Activated T-helper 1 cell treated with anti-CD3 and anti-CD28 coated beads, Interleukin-12 subunit alpha, Interleukin-12 subunit beta, Interleukin-2, Interleukin-4 antibody, amounts not matched to agents 30 ng/mL and 10 ng/mL and 1 ng/mL, durations not matched to agents 14 hours and 24 hours and 36 hours (primary cell): ENCODE measurements at places on chromosomes 2 and 18. TPM values are rescaled to one million over a fixed set of nuclear protein-coding genes. Genes with fewer than 3 reads are reported as not detected.

- no peak overlapping the region for H3K4me3 ChIP-seq
- no peaks in the 10 kb centered on the region for H3K27me3 ChIP-seq
- no peak overlapping the region for H3K27ac ChIP-seq
- no peak for DNase-seq
- H3K36me3 ChIP-seq = peaks cover 9% of the 10 kb centered on the region
- no peaks in the 10 kb centered on the region for H3K4me1 ChIP-seq
Measured at GRCh38 chr2:232211743-232212686, 166.5 kb upstream of the ALPP start.

- H3K4me3 ChIP-seq = no peak overlapping the region
- H3K4me1 ChIP-seq = no peaks in the 10 kb centered on the region
- no peak for DNase-seq
- peaks cover 6% of the 10 kb centered on the region for H3K27me3 ChIP-seq
- H3K36me3 ChIP-seq = no peaks in the 10 kb centered on the region
- no peak overlapping the region for H3K27ac ChIP-seq
Measured at GRCh38 chr2:111990856-111991255, 64.2 kb upstream of the TMEM87B start.

DNA sequence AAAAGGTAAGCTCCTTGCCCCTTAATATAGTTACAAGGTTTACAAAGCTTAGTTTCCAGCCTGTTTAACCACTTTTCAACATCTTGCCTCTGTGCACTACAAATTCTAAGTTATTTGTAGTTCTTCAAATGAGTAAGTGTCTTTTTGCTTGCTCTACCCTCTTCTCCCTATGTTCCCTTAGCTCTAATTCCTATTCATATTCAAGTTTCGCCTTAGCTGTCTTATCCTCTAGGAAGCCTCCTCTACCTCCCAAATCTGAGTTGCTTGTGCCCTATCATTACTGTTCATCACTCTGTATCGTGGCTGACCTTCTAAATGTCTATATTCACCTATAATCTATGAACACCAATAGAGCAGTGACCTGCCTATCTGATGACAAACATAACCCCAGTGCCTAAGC is 25.3 kb downstream of the NRXN1 start:
- H3K27ac ChIP-seq = no peak overlapping the region
- no peaks in the 10 kb centered on the region for H3K4me1 ChIP-seq
- no peaks in the 10 kb centered on the region for H3K36me3 ChIP-seq
- H3K27me3 ChIP-seq = no peaks in the 10 kb centered on the region
- DNase-seq = no peak

DNA sequence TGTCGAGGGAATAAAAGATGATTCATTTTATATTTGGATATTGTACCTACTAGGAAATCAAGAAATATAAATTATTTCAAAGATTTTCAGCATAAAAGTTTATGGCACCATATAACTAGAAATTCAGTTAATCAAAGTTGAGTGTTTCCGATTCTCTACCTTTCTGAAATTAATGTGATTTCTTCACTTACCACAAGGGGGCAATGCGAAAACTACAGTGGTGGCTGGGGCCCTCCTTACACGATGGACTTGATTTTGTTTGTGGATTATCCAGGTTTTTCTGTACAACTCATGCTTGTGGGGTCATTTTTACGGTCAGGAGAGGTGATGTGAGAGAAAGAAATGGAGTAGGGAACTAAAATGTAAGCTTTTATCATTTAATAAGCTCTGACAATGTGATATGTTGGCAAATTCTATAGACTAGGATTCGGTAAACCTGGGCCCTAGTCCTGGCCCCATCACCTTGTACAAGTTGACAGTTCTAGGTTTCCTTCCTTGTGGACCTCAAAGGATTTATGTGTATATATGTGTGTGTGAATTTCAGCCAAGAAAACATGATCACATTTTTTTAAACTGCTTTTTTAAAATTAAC is 47.6 kb downstream of the G6PC2 start:
- no peak overlapping the region for H3K4me3 ChIP-seq
- H3K4me1 ChIP-seq = no peaks in the 10 kb centered on the region
- H3K27ac ChIP-seq = no peak overlapping the region
- DNase-seq = no peak
- no peaks in the 10 kb centered on the region for H3K36me3 ChIP-seq
- H3K27me3 ChIP-seq = peaks cover 45% of the 10 kb centered on the region

DNA sequence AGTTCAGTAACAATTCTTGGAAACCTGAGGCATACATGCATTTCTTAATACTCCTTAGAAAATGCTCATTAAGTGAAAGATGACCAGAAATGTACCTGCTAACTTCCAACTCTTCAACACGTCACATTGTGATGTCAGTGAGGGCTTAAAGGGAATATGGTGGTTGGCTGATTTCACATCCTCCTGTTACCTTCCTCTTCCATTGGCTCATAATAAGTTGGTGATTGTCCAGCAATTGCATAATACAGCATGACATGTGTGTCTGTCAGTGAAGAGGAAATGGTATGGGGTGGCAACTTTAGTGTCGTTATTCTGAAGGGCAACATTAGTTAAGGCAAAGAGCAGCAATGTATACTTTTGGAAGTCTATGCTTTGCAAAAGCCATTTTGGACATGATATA is 26.0 kb downstream of the PLEK start:
- no peak overlapping the region for H3K4me3 ChIP-seq
- peaks cover 9% of the 10 kb centered on the region for H3K27me3 ChIP-seq
- H3K4me1 ChIP-seq = peaks cover 36% of the 10 kb centered on the region
- DNase-seq = no peak
- H3K36me3 ChIP-seq = peaks cover 12% of the 10 kb centered on the region

GRCh38 chr18:11040823-11041656 is 108.3 kb downstream of the PIEZO2 start:
- peaks cover 13% of the 10 kb centered on the region for H3K27me3 ChIP-seq
- no peaks in the 10 kb centered on the region for H3K36me3 ChIP-seq
- H3K4me3 ChIP-seq = no peak overlapping the region
- H3K4me1 ChIP-seq = no peaks in the 10 kb centered on the region
- DNase-seq = peak; percentile 3
- no peak overlapping the region for H3K27ac ChIP-seq

DNA sequence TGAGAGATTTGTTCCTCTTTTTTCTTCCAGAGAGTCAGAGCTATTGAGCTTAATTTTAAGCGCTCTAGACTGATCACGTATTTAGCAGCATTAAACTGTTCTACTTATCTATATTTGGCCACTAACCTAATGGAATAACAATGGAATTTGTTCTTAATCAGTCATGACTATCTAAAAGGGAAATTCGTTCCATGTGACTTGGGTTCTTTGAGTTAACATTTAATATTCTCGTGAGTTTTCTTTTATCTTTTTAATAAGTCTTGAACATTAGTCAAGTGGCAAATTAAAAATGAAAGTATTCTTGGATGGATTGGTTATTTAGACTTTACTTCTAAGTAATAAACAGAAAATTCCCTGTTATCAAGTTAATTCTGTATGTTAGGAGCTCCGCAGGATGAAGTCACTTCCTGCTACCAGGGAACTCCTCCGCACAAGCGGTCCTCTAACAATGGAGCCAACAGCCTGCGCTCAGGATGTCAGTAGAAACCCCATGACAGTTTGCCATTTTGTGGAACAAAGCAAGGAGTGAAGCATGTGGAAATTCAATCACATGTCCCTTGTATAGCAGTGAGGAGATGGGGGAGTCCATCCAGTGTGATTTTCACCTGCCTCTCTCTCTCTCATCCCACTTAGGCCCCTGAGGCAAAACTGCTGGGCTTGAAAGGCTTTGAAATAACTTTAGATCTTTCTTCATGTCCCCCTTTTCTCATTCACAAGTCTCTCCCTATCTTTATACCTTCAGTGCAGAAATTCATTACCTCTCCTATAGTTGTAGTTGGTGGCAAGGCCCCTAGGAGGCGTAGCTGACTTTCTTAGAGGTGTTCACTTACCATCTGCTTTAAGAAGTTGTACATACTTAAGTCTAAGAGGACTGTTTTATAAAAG is 138.1 kb downstream of the WDR7 start:
- no peaks in the 10 kb centered on the region for H3K27me3 ChIP-seq
- no peak overlapping the region for H3K4me3 ChIP-seq
- H3K4me1 ChIP-seq = no peaks in the 10 kb centered on the region
- H3K36me3 ChIP-seq = peaks cover 2% of the 10 kb centered on the region

- H3K27ac ChIP-seq = no peak overlapping the region
- no peak overlapping the region for H3K4me3 ChIP-seq
- H3K36me3 ChIP-seq = no peaks in the 10 kb centered on the region
- H3K4me1 ChIP-seq = no peaks in the 10 kb centered on the region
- no peaks in the 10 kb centered on the region for H3K27me3 ChIP-seq
Measured at GRCh38 chr18:55546851-55547704, 40.9 kb downstream of the TCF4 start.

- no peak for DNase-seq
- H3K27ac ChIP-seq = no peak overlapping the region
- no peak overlapping the region for H3K4me3 ChIP-seq
- H3K36me3 ChIP-seq = no peaks in the 10 kb centered on the region
Measured at GRCh38 chr2:233817995-233818638, 36.2 kb downstream of the HJURP start.

DNA sequence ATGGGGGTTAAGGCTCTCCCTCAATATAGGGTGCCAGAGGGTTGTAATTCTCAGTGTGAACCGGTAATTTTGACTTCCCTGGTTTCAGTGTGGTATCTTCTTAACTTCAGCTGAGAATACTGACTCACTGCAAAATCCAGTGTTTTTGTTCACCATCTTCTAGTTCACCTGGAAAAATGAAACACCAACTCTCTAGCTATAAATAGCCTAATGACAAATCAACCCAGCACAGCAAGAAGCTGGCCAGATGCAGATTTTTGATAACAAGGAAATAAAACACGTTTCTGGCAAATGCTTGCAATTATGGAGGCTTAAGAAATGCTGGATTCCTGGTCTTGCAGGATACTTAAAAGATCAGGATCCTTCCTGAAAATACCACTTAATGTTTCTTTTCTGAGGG is 192.3 kb downstream of the CLIP4 start:
- H3K4me3 ChIP-seq = no peak overlapping the region
- peaks cover 27% of the 10 kb centered on the region for H3K27me3 ChIP-seq
- H3K27ac ChIP-seq = no peak overlapping the region
- no peak for DNase-seq

GRCh38 chr2:14297906-14298305 is 334.6 kb upstream of the LRATD1 start:
- no peak overlapping the region for H3K4me3 ChIP-seq
- no peak for DNase-seq
- H3K27me3 ChIP-seq = no peaks in the 10 kb centered on the region

- H3K36me3 ChIP-seq = no peaks in the 10 kb centered on the region
- DNase-seq = peak; percentile 42
- no peak overlapping the region for H3K27ac ChIP-seq
Measured at GRCh38 chr2:104872866-104873688, 19.2 kb downstream of the POU3F3 start.

- H3K36me3 ChIP-seq = no peaks in the 10 kb centered on the region
- H3K27me3 ChIP-seq = no peaks in the 10 kb centered on the region
- no peak for DNase-seq
- H3K27ac ChIP-seq = no peak overlapping the region
- H3K4me3 ChIP-seq = no peak overlapping the region
Measured at GRCh38 chr2:30367232-30368070, 79.6 kb upstream of the LCLAT1 start.

- no peaks in the 10 kb centered on the region for H3K36me3 ChIP-seq
- H3K4me1 ChIP-seq = no peaks in the 10 kb centered on the region
- no peak overlapping the region for H3K27ac ChIP-seq
Measured at GRCh38 chr2:40416486-40416885, 35.4 kb downstream of the SLC8A1 start.

GRCh38 chr2:215998636-215999035 is 14.7 kb downstream of the MREG start:
- H3K4me1 ChIP-seq = peaks cover 22% of the 10 kb centered on the region
- H3K36me3 ChIP-seq = peaks cover 9% of the 10 kb centered on the region
- no peak overlapping the region for H3K4me3 ChIP-seq
- DNase-seq = no peak
- no peak overlapping the region for H3K27ac ChIP-seq

MAPRE3 gene
- 3.1 and 3.7 TPM in 2 replicates for total RNA-seq

PRADC1 gene
- total RNA-seq = 16.6 and 18.6 TPM in 2 replicates

UPP2 gene
- not detected in 2 replicates for total RNA-seq

RAX gene
- not detected in 2 replicates for total RNA-seq

ALS2 gene
- 11.7 and 12.7 TPM in 2 replicates for total RNA-seq

AGBL5 gene
- total RNA-seq = 12.3 and 13.8 TPM in 2 replicates
